ENCODE measurements at places on chromosomes 7 and 10.

DNA sequence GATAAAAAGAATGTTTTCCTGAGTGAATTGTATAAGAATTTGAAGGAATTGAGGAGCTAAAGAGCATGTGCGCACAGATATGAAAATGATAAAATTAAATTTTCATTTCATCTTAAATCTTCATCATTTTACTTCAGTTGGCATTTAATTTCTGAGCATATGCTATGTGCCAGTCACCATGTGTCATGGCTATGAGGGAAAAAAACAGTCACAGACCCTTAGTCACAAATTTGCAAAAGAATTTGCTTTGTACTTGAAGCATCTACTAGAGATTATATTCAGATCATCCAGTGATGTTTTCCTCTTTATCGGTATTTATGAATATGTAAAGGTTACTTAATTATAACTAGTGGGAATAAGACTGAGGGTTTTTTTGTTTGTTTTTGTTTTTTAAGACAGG is 29.8 kb downstream of the VCL start:
- no peak for DNase-seq

DNA sequence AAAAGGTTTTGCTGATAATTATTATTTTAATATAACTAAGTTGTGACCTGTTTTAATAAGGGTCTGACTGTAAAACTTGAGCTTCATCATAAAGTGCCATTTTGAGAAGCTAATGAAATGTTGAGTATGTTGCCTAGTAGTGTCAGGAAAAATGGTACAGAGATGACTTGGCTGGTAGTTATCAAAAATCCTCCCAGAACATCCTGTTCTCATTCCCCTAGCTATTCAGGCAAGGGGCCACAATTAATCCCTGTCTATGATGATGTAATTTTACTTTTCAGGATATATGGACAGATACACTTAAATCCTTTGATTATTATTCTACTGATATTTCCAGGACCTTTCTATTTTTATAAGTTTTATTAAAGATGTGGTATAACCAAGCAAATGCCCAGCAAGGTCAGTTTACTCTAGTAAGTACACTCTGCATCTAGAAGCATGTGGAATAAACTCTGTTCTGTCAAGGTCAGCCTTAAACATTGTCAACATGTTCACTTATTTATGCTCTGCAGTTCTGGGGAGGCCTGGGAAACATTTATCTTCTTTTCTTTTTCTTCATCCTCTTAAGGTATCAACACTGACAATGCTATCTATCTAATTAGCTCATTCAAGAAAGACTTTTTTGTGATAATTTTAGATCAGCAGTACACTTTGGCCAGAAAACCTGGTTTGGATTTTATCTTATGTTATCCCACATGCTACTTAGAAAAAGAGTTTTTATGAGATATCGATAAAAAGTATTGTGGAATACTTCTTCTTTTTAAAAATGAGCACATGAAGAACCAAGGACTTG is 32.1 kb downstream of the BTRC start:
- no peak for DNase-seq

DNA sequence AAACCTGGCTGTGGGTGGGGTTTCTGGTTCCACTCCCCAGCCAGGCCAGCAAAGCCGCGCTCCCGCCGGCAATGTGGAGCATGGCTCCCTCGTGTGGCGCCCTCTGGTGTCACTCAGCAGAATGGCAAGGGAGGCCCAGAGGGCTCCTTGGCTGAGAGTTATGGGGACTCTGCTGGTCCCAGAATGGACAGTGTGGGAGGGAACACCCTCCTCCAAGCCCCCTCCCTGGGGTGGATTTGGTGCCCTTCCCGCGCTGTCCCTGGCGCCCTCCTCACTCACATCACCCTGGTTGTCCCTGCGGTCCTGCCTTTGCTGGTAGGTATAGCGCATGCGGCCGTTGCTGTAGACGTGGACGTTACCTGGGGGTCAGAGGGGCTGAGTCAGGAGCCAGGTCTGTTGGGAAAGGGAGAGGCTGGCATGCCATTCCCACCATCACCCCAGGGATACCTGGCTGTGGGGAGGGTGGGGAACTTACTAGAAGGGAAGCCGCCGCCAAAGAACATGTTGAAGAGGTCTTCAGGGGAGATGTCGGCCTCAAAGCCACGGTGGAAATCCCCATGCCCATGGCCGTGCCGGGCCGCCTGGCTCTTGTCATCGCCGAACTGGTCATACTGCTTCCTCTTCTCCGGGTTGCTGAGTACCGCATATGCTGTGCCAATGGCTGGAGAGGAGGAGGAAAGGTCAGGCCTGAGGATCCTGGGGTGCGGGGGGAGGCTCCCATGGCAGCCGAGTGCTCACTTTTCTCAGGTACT is 14.0 kb downstream of the DNAJB12 start:
- DNase-seq, result peak; percentile 26

GRCh38 chr7:46230990-46231305 is 309.9 kb upstream of the IGFBP3 start:
- DNase-seq, result no peak

- DNase-seq, result no peak
These were observed 57.6 kb downstream of the GTF2IRD1 start for GRCh38 chr7:74511345-74511744.

DNA sequence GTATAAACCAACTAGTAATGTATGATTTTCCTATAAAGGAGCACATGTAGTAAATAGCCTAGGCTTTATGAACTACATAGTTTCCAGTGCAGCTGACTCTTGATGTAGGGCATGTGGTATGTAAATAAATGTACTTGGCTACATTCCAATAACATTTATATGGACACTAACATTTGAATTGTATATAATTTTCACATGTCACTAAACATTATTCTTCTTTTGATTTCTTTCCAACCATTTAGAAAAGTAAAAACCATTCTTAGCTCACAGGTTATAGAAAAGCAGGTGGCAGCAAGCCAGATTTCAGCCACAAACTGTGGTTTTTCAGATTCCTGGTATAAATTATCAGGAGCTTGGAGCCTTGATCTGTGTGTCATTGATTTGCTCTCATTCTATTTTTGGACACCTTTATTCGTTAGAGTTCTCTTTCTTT is 1182.0 kb downstream of the CNTNAP2 start:
- DNase-seq, result peak; percentile 54

DNA sequence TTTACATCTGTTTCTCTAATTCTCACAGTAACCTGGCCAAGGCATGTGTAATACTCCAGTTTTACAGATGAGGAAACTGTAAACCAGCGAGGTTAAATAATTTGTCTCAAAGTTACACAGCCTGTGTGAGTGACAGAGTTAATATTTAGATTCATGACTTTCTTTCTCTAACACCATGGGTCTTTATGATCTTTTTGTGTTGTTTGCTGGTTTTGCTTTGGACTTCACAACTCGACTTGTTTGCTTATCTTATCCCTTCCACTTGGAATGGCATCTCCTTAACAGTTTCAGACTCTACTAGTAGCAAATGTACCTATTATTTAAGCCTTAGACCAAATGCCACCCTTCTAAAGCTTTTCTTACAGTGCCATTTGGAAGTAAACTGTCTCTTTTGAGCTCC is 34.4 kb downstream of the MXI1 start:
- DNase-seq, result no peak

GRCh38 chr10:3932597-3933375 is 147.8 kb upstream of the KLF6 start:
- no peak for DNase-seq

Measured in NCI-H1048 (cell line).